ENCODE measurements at places on chromosomes 3 and 15. TPM values are rescaled to one million over a fixed set of nuclear protein-coding genes. Genes with fewer than 3 reads are reported as not detected.

GRCh38 chr15:38424101-38424552, 29.8 kb upstream of the FAM98B start:
- no peak overlapping the region for H3K4me3 ChIP-seq
- H3K36me3 ChIP-seq = no peaks in the 10 kb centered on the region
- no peak overlapping the region for H3K27ac ChIP-seq
- no peak for DNase-seq
- H3K27me3 ChIP-seq = peaks cover 39% of the 10 kb centered on the region

- no peak overlapping the region for H3K4me3 ChIP-seq
- H3K36me3 ChIP-seq = peaks cover 52% of the 10 kb centered on the region
- no peak overlapping the region for H3K27ac ChIP-seq
- H3K4me1 ChIP-seq = peaks cover 2% of the 10 kb centered on the region
- no peaks in the 10 kb centered on the region for H3K27me3 ChIP-seq
Observed at GRCh38 chr15:89307046-89307587, 27.5 kb downstream of the POLG start.

AADACL2 gene
- total RNA-seq = not detected

DNA sequence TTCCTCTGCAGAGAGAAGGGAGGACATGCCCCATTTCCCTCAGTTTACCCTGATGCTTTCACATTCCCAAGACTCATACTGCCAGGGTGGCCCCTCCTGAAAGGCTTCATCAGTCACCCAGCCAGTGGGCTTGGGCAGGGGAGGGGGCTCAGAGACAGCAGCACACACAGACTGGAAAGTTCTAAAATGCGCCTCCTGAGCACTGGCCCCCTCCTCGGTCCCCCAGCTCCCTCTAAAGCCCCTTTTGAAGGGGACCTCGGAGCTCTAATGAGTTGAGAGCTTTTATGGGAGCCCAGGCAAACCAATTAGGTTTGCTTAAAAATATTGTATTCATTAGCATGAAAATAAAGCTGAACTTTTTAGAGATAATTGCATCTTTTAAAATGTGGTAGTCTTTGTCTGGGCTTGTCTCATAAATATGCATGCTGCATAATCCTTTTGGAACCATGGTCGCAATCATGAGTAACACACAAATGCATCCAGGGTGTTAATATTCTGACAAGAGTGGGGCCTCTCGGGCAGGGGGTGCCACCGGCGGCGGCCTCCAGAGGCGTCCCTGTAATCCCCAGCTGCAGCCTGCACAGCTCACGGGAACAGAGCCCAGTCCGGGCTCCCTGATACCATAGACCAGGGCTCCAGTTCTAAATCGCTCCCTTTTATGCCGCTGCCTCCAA, 78.5 kb downstream of the RPLP1 start:
- H3K27ac ChIP-seq = no peak overlapping the region
- DNase-seq = no peak
- no peak overlapping the region for H3K4me3 ChIP-seq

MON1A gene
- total RNA-seq = 11.9 TPM

Data from activated naive CD8-positive, alpha-beta T cell treated with anti-CD3 and anti-CD28 coated beads, Interleukin-2, amount 10 ng/mL, durations not matched to agents 7 days and 5 days (primary cell).